ENCODE measurements at places on chromosomes 6 and 20. TPM values are rescaled to one million over a fixed set of nuclear protein-coding genes. Genes with fewer than 3 reads are reported as not detected.
A peak's percentile ranks its signal among the peaks of the same experiment; 100 is the strongest.

The SLA2 gene
- total RNA-seq: 0.16 TPM

The OR2H2 gene
- total RNA-seq: not detected

The TULP4 gene
- total RNA-seq: 115 TPM

The FAM209B gene
- total RNA-seq: 0.55 TPM

GRCh38 chr20:18916886-18917750 is 103.5 kb downstream of the SCP2D1 start:
- H3K27me3 ChIP-seq: peaks cover 3% of the 10 kb centered on the region
- H3K4me3 ChIP-seq: no peak overlapping the region
- no peaks in the 10 kb centered on the region for H3K4me1 ChIP-seq
- DNase-seq: no peak

- H3K36me3 ChIP-seq: peaks cover 48% of the 10 kb centered on the region
- no peaks in the 10 kb centered on the region for H3K27me3 ChIP-seq
- H3K4me1 ChIP-seq: no peaks in the 10 kb centered on the region
- H3K4me3 ChIP-seq: no peak overlapping the region
- DNase-seq: no peak
- no peak overlapping the region for H3K27ac ChIP-seq
These were observed 49.3 kb downstream of the RIN2 start for GRCh38 chr20:19807191-19807945.

- H3K27ac ChIP-seq: no peak overlapping the region
- H3K4me1 ChIP-seq: peaks cover 17% of the 10 kb centered on the region
- H3K4me3 ChIP-seq: no peak overlapping the region
- no peak for DNase-seq
- no peaks in the 10 kb centered on the region for H3K27me3 ChIP-seq
- H3K36me3 ChIP-seq: no peaks in the 10 kb centered on the region
These were observed 106.3 kb upstream of the KCNK16 start for GRCh38 chr6:39428816-39429215.

DNA sequence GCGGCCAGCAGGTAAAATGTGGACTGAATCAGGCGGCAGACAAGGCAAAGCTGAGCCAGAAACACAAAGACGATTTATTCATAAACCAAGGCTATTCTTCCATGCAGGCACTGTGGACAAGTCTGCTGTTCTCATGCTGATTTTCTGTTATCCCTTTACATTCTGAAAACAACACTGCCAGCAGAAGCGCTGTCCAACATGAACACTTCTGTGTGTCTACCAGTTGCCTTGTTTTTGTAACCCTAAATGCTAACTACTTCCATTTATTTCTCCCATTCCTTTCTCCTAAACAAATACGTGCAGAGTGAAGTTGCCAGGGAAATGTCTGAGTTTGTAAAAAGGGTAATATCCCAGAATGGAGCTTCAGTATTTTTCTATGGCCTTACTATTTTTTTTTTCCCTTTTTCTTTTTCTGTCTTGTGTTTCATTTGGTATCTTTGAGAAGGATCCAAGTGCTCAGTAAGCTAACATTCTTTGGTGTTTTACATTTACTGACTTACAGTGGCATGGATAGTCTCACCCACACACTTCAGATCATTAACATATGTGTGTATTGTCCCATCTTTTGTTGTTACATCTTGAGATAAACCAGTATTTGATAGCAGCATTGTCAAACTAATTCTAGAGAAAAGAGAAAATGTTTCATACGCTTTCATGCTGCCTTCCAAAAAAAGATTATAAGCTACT is 1308.9 kb upstream of the MAP3K7 start:
- DNase-seq: no peak
- H3K4me1 ChIP-seq: peaks cover 13% of the 10 kb centered on the region
- peaks cover 10% of the 10 kb centered on the region for H3K36me3 ChIP-seq
- no peak overlapping the region for H3K27ac ChIP-seq
- H3K27me3 ChIP-seq: no peaks in the 10 kb centered on the region
- no peak overlapping the region for H3K4me3 ChIP-seq

GRCh38 chr6:131762984-131763383 is 44.8 kb upstream of the ENPP1 start:
- no peak overlapping the region for H3K4me3 ChIP-seq
- H3K27me3 ChIP-seq: no peaks in the 10 kb centered on the region
- no peak overlapping the region for H3K27ac ChIP-seq
- no peaks in the 10 kb centered on the region for H3K4me1 ChIP-seq
- H3K36me3 ChIP-seq: no peaks in the 10 kb centered on the region

- H3K27ac ChIP-seq: no peak overlapping the region
- no peak overlapping the region for H3K4me3 ChIP-seq
- H3K27me3 ChIP-seq: peaks cover 3% of the 10 kb centered on the region
- DNase-seq: no peak
These were observed 7.3 kb upstream of the PXDC1 start for GRCh38 chr6:3758842-3759144.

- H3K4me1 ChIP-seq: no peaks in the 10 kb centered on the region
- H3K27ac ChIP-seq: no peak overlapping the region
- DNase-seq: no peak
These were observed 40.0 kb upstream of the SCP2D1 start for GRCh38 chr20:18773566-18773965.

DNA sequence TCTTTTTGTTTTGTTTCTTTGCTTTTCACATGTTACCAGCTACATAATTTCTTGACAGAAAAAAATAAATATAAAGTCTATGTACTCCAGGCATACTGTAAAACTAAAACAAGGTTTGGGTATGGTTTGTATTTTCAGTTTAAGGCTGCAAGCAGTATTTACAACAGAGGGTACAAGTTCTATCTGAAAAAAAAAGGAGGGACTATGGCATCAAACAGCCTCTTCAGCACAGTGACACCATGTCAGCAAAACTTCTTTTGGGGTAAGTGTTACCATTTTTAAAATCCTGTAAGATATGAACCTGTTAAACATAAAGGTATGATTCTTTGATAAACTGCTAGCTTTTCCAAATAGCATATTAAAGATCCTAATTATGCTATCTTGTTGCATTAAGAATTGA is 393 bp downstream of the RUNX2 start:
- no peaks in the 10 kb centered on the region for H3K27me3 ChIP-seq
- no peaks in the 10 kb centered on the region for H3K36me3 ChIP-seq
- no peak for DNase-seq
- H3K4me3 ChIP-seq: no peak overlapping the region
- no peak overlapping the region for H3K27ac ChIP-seq

DNA sequence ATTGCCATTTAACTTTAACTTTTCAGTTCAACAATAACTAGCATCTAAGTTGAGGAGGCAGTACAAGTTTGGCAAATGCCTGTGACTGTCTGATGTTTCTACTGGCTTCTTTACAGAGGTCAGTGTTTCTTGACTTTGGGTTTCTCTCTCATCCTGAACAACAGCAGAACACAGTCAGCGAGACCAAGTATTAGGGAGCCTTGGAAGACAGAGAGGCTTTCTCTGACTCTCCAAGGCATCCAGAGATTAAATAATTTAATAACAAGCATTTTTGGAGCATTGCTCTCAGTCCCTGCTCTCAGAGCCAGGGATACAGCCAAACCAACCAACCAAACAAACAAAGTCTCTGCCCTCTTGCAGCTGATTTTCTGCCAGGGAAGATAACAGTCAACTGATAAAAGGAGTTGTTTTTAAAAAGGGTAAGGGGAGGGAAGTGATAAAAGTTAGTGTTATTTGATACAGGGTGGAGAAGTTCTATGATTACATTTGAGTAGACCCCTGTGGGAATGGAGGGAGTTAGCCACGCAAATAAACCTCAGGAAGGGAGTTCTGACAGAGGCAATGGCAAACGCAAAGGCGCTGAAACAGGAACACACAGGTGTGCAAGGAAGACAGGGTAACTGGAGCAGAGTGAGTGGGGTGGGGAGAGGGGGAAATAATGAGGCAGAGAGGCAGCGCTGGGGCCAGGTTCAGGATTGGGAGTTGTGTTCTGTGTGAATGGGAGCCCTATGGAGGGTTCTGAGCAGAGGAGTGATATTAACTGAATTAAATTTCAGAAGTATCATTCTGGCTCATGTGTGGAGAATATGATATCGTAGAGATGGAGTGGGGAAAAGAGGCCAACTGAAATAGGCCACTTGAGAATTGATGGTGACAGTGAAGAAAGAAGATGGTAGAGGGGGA is 55.2 kb downstream of the SEL1L2 start:
- H3K4me1 ChIP-seq: no peaks in the 10 kb centered on the region
- H3K27me3 ChIP-seq: no peaks in the 10 kb centered on the region
- peaks cover 2% of the 10 kb centered on the region for H3K36me3 ChIP-seq
- no peak overlapping the region for H3K27ac ChIP-seq
- no peak overlapping the region for H3K4me3 ChIP-seq
- DNase-seq: no peak

DNA sequence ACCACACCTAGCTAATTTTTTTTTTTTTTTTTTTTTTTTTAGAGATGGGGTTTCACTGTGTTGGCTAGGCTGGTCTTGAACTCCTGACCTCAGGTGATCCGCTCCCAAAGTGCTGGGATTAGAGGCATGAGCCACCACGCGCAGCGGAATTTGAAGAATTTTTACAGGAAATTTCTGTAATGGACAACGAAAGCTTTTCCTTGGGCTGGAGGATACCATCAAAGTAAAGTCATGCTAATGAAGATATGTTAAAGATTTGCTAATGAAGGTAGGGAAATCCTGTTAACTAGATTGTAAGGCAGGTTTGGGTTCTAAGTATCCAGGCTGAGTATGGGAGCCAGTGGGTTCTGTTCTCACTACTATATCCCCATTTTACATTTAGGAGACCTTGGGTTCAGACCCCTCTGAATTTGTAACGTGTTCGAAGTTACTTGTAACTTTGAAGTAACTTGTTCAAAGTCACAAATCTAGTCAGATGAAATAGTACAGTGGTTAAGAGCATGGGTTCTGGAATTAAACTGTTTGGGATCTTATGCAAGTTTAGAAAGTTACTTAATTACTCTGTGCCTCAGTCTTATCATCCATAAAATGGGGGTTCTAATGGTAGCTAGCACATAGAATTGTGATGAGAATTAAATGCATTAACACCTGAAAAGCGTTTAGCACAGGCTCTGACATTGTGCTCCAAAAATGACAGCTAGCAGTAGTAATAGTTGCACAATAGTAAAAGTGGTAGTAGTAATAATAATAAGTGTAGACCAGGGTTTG is 123.4 kb upstream of the GPR6 start:
- H3K4me3 ChIP-seq: no peak overlapping the region
- H3K36me3 ChIP-seq: no peaks in the 10 kb centered on the region
- H3K27ac ChIP-seq: no peak overlapping the region

DNA sequence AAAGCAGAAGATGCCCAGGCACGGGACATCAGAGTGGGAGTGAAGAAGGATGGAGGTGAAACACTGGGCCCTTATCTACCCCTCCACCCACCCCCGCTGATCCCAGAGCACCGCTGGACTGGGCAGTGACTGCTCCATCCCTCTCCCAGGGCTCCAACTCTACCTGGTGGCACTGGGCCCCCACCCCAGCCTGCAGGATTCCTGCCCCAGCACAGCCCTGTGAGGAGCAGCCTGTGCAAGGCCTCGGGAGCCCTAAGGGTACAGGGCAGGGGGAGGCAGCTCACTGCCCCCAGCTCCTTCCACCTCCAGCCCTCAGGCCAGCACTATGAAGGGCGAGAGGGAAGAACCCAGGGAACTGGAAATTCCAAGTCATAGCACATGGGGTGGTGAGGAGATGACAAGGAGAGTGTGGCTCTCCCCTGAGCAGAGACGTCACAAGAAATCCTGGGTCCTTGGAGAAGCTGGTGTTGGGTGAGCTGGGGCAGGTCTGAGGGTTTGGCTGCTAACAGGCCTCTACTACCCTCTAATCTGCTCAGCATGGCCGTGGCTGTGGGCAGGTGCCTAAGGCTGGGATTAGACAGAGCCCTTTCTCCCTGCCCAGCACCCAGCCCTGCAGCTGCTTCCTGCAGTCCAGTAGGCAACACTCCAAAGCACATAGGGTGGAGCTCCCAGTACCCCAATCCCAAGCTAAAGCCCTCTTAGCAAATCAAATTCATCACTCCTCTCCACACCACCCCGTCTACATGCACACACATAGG is 3.5 kb downstream of the CST3 start:
- no peak overlapping the region for H3K27ac ChIP-seq
- peaks cover 2% of the 10 kb centered on the region for H3K36me3 ChIP-seq
- H3K4me3 ChIP-seq: peak overlapping the region; percentile 50
- DNase-seq: no peak

GRCh38 chr20:59214073-59214472 is 50.5 kb downstream of the ZNF831 start:
- no peak overlapping the region for H3K4me3 ChIP-seq
- DNase-seq: no peak
- H3K27me3 ChIP-seq: peaks cover 4% of the 10 kb centered on the region
- H3K36me3 ChIP-seq: no peaks in the 10 kb centered on the region
- H3K27ac ChIP-seq: no peak overlapping the region
